ENCODE measurements at places on chromosomes 1 and 21.
A peak's percentile ranks its signal among the peaks of the same experiment; 100 is the strongest.

DNA sequence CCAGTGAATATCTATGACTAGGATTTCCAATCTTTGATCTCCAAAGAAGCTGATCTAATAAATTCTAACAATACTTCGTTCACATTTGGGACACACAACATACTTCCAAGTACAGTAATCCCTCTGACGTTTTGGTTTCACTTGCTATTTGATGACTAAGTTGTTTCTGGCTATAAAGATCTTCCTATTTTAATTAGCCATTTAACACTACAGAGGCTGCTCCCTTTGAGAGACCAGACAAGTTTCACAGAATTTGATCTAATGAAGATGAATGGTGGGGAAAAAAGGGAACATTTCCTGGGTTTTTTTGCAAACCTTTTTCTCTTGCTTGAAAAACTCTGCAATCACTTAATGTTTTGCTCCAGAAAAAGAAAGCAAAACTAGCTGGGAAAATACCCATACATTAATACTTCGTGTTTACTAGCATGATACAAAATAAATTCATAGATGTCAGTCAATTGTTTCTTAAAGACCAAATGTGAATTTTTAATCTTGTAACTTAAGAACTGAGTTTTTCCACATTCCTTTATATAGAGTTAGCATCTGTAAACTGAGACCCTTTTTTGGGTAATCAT is 28.0 kb upstream of the GLIS1 start:
- DNase-seq = peak; percentile 69

DNA sequence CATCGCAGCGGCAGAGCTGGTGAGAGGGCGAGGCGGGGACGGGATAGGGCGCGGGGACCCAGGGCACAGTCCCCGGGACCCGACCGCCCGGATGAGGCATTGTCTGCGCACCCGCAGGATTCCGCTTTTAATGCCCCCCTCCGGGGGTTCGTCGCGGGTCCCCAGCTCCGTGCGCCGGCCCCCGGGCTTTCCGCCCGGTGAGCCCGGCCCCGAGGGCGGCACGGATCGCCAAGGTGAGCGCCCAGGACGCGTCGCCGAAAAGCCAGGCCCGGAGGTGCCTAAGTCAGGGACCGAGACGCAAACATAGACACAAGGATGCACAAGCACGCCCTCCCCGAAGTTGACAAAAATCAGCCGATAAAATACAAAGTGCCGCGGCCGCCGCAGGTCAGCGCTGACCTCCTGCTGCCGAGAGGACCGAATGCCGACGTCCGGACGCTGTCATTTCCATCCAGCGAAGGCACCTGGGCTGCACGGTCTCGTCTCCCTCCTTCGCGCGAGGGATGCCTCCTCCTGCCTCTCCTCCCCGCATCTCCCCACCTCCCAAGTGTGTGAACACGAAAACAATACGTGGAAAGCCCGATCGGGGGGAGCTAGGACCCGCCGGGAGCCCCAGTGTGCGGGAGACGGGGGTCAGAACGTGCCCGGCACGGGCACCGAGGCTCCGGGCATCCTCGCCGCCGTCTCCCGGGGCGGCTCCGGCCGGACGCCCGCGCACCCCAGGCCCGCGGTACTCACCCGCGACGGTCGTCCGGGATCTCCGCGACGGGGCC is 101.1 kb upstream of the SOD1 start:
- DNase-seq = no peak

GRCh38 chr1:111412839-111413238 is 14.7 kb downstream of the OVGP1 start:
- DNase-seq = no peak

- peak; percentile 49 for DNase-seq
Measured at GRCh38 chr1:200281201-200281835, 128.5 kb downstream of the ZNF281 start.

- DNase-seq = peak; percentile 20
Measured at GRCh38 chr1:237386362-237387143, 344.6 kb downstream of the RYR2 start.

DNA sequence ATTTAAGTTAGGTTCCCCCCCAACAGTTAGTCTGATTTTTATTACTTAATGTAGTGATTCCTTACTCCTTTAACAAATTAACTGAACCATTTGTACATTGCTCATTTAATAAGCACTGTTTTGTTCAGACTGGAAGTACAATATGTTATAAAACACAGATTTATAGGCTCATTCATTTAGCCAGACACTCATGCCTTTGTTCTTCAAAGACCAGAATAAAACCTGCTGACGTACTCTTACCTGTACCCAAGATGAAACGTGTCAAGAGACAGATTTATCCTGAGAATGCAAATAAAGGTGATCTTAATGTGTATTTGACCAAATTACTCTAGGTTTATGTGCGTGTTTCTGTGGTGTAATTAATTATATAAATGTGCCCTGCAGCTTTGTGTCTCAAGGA is 92.8 kb downstream of the INTS7 start:
- DNase-seq = no peak

- no peak for DNase-seq
Measured at GRCh38 chr21:31659286-31659535, 282 bp upstream of the SOD1 start.

All from suppressor macrophage treated with lipopolysaccharide for 1 hour (primary cell).